ENCODE measurements at places on chromosomes 2 and 18.

- no peak for DNase-seq
Measured at GRCh38 chr2:195636890-195637289, 20.1 kb upstream of the SLC39A10 start.

- DNase-seq = no peak
Measured at GRCh38 chr18:8337211-8337610, 272.0 kb upstream of the RAB12 start.

GRCh38 chr2:148201075-148202004 lies 180.4 kb downstream of the MBD5 start:
- DNase-seq = peak; percentile 53

DNA sequence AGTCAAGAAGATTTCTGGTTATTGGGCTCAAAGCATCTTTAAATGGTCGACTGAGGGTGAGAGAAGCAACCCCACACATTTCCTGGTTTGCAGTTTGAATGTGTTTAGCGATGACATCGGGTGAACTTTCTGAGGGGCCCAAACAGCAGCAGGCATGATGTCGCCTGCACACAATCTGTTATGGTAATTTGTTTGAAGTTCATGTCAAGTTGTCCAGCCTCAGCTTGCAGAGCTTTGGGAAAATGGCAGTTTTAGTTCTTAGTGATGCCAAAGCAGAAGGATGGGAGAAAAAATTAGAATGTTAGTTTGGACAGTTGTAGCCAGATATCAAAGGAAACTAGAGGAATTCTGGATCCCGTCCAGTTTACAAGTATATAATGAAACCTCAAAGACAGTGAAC lies 284.6 kb downstream of the MBD5 start:
- DNase-seq = no peak

GRCh38 chr18:47873625-47874024 lies 56.8 kb downstream of the SMAD2 start:
- DNase-seq = no peak

- no peak for DNase-seq
Measured at GRCh38 chr2:42359304-42359964, 1.6 kb downstream of the COX7A2L start.

DNA sequence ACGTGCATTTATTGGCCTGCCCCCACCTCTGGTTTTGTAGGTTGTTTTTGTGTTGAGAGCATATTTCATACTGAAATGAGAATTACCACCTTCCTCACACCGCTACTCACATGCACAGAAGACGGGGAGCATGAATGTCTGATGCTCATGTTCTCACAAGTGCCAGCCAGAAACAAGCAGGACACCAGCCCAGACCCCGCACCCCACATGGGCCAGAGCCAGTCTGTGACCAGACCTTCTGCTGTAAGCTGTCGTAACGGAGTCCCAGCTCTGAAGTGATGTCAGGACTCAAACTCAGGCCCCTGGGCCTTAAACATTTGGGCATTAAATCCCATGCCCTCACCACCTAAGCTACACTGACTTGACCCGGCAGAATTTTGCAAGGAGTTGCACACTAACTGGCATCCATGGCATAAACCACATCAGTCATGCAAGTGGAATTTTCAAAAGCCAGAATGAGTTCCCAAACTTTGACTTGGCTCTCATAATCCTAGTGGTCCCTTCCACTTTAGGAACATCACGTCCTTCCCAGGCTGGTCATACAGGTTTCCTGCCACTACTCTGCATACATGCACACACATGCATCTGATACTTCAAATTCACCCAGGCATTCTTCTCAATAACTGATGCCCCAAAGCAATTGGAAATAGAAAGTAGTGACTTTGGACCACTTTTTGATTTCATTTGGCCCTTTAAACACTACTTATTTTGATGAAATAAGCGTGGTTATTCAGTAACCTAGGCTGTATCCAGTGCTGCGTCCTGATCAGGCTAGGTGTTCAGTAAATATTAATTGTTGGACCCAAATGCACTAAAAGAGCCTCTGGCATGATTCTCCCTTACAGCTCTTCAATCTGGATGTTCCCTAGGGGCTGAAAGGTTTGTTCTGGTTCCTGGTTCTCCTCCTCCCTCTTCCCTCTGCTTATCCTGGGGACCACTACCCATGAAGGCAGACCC lies 223.1 kb upstream of the ID2 start:
- DNase-seq = no peak

GRCh38 chr18:58566556-58567292 lies 62.2 kb downstream of the ALPK2 start:
- no peak for DNase-seq

DNA sequence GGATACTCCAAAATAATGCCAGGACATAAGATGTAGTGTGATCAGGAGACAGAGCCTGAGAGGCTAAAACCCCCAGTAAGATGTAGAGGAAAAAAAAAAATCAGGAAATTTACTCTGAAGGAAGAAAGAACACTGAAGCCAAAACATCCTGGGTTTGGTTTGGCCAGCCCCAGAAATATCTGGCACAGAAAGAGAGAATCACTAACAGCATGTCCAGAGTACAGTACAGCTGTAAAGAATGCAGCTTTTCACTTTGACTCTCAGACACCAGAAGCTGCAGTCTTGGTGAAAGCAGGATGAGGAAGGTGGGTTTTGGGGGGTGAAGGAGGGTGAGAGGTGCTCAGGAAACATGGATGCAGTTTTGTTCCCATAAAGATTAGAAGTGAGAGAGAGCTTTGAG lies 1577.7 kb upstream of the ACVR2A start:
- no peak for DNase-seq

- DNase-seq = no peak
Measured at GRCh38 chr2:226180281-226180884, 619.2 kb downstream of the IRS1 start.

- peak; percentile 48 for DNase-seq
Measured at GRCh38 chr2:73907840-73908452, 15.1 kb downstream of the ACTG2 start.

GRCh38 chr18:37578886-37579513 lies 13.4 kb upstream of the CELF4 start:
- DNase-seq = no peak

- DNase-seq = no peak
Measured at GRCh38 chr18:39724652-39725051, 2159.1 kb upstream of the CELF4 start.

- DNase-seq = no peak
Measured at GRCh38 chr2:28979041-28979440, 2.1 kb upstream of the TOGARAM2 start.

DNA sequence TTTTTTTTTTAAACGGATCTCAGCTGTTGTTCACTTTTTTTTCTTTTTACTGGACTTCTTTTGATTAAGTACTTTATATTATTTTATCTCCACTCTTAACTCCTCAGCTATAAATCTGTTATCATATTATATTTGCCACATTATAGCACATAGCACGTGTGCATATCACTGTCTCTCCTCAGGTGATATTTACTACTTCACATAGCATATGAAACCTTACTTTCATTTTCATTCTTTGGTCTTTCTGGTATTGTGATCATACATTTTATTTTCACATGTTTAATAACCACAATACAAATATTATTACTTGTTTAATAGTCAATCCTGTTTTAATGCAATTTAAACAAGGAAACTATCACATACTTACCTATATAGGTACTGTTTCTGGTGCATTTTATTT lies 993.1 kb upstream of the TMEFF2 start:
- DNase-seq = no peak

- no peak for DNase-seq
Measured at GRCh38 chr2:150809103-150809502, 321.6 kb upstream of the RND3 start.

DNA sequence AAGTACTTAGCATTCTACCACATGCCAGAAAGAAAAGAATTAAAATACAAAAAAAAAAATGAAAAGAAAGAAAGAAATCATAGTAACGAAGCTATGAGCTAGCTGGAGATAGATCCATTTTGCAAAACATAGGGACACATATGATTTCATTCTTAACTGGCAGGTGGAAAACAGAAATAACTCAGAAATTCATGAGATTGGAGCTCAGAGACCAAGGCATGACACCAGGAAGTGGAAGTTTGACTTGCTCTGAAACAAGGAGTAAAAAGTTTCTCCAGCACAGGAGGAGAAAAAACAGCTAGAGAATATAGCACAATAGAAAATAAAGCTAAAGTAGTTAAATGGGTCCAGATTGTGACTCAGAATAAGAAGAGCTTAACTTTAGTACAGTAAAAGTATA lies 278.1 kb downstream of the ZEB2 start:
- DNase-seq = no peak

GRCh38 chr2:15638720-15639119 lies 47.1 kb downstream of the DDX1 start:
- no peak for DNase-seq

- no peak for DNase-seq
Measured at GRCh38 chr2:173419506-173419905, 64.8 kb downstream of the CDCA7 start.

- DNase-seq = no peak
Measured at GRCh38 chr2:179745635-179746256, 115.7 kb downstream of the ZNF385B start.

GRCh38 chr18:48153613-48154481 lies 223.4 kb upstream of the SMAD2 start:
- no peak for DNase-seq

DNA sequence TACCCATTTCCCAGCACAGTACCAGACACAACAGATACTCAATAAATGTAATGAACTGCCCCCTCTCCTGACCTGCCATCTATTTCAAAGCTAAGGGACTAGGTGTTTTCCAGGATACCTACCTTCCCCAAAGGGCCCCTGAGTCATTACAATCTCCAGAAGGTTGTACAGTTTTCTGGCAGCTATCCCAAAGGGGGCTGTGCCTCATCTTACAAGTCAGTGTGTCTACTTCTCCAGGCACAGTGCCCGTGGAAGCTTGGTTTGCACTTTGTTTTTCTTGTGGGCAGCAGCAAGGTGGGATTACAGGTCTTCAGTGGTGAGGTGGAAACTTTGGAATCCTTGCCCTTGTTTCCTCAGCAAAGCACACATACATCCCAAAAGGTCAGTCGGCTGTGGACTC lies 62.8 kb upstream of the CYP26B1 start:
- DNase-seq = no peak

DNA sequence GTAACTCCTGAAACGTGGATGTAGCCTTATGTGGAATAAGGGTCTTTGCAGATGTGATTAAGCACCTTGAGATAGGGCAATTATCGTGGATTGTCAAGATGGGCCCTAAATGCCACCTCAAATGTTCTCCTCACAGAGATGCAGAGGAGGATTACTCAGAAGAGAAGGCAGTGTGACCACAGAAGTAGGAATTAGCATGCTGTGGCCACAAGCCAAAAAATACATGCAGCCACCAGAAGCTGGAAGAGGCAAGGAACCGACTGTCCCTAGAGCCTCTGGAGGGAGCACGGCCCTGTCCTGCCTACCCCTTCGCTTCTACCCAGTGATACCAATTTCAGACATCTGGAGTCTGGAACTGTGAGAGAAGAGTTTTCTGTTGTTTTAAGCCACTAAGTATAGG lies 47.3 kb upstream of the MGAT5 start:
- no peak for DNase-seq

- DNase-seq = no peak
Measured at GRCh38 chr2:204483608-204484081, 61.6 kb upstream of the PARD3B start.

DNA sequence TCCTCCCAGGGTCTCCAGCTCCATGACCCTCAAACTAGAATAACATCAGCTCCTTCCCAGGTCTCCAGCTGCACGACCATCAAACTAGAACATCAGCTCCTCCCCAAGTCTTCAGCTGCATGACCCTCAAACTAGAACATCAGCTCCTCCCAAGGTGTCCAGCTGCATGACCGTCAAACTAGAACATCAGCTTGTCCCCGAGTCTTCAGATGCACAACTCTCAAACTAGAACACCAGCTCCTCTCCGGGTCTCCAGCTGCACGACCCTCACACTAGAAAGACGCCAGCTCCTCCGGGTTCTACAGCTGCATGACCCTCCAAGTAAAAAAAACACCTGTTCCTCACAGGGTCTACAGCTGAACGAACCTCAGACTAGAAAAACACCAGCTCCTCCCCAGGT lies 312.9 kb upstream of the TFPI start:
- DNase-seq = no peak

DNA sequence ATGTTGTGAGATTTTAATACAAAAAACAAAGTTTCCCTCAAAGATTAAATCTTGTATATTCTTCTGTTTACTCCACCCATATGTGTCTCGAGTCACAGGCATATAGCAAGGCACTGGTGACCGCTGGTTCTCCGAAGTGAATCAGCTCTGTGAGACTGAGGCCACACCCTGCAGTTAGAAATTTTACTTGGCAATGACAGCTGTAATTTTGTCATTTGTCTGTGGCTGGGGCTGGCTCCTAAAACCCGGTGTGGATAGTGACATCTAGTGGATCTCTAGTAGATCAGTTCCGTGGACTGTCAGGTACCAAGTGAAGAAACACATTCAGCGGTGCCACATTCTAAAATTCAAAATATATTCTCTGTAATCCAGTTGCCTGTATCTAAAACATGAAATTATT lies 278.0 kb downstream of the NEDD4L start:
- peak; percentile 53 for DNase-seq

GRCh38 chr2:128169497-128169896 lies 78.5 kb downstream of the UGGT1 start:
- no peak for DNase-seq

GRCh38 chr2:23498943-23499342 lies 114.0 kb downstream of the KLHL29 start:
- DNase-seq = no peak

GRCh38 chr2:20356042-20356441 lies 5.4 kb upstream of the PUM2 start:
- DNase-seq = no peak

DNA sequence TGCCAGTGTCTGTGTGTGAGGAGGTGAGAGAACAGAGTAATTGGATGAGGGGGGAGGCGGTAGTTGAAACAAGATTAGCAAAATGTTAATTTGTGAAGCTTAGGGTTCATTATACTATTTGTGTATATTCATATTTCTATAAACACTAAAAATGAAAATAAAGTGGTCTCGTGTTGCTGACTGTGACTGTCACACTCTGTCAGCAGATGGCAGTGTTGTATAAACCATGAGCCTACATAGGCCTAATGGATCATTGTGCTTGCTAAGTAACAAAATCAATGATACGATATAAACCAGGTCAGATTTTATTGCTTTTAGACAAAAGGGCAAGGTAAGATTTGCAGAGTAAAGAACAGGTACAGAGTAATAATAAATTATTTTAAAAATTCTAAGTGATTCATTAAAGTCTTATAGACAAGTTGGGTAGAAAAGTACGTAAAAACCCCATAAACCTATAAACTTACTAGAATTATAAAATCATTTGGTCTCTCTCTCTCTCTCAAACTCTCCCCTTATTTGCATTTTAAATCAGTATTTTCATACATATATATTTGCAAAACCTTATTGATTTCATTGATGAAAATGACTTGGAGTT lies 182.7 kb downstream of the RPIA start:
- peak; percentile 30 for DNase-seq

- no peak for DNase-seq
Measured at GRCh38 chr2:151040039-151040438, 221.6 kb downstream of the RBM43 start.

- DNase-seq = no peak
Measured at GRCh38 chr2:176118601-176119339, 2.2 kb downstream of the HOXD10 start.

- no peak for DNase-seq
Measured at GRCh38 chr2:117273009-117273671, 541.4 kb upstream of the DDX18 start.

GRCh38 chr2:86392873-86393518 lies 48.2 kb upstream of the KDM3A start:
- DNase-seq = no peak
